ENCODE measurements at places on chromosomes 12 and 14.

GRCh38 chr12:29547151-29547632 lies 49.7 kb upstream of the OVCH1 start:
- no peak for DNase-seq

DNA sequence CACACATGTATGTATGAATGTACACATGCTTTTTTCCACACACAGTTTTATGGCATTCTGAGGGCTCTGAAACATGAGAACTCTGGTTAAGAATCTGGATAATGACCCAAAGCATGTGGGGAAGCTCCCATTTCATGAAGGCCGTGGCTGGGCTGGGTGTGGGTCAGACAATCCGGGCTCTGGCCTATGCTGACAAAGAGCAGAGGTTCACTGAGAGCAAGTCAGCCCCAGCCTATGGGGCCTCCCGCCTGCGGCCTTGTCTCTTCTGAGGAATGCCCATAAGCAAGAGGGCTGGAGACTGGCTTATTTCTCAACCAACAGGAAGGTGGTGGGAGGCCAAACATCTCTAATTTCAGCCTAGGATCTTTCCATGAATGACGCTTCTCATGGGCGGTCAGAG lies 8.5 kb downstream of the MYH6 start:
- no peak for DNase-seq

DNA sequence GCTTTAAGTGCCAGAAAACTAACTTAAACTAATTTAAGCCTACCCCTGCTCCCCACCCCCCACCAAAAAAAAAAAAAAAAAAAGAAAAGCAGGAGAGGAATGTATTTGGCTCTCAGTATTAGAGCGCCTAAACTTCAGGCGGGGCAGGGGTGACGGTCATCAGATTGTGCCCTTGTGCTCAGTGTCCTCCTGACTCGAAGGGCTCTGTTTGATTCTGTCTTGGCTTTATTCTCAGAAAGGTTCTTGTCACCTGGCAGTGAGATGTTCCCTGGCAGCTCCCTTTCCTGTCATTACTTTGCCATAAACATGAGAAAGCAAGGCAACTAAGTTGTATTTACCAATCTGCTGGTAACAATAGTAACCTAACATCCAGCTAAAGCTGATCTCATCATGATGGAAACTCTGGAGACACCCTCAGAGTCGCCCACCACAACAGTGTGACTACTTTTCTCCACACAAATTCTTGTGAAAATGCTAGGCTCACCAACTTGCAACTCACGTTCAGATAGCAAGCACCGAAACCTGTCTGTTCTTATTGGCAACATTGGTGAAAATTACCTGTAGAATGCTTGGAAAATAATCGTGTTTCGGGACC lies 39.0 kb upstream of the WNK1 start:
- no peak for DNase-seq

DNA sequence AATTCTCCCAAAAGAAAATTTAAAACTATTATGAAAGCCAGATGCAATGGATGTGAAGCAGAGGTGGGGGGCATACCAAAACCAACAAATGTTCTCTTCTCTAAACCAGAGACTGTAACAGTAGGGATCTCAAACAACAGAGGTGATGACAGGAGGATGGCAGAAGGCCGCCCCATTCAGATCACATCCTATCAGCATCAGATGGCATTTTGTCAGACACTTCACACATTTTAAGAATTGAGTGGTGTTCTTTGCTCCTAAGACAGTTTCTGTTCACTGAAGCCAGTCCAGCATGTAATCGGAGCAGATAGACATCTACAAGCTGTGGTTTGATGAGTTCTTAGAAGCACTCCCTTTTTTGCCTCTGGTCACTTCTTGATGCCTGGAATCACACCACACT lies 59.6 kb upstream of the SRRM4 start:
- no peak for DNase-seq

- no peak for DNase-seq
These were observed 157.7 kb upstream of the AVPR1A start for GRCh38 chr12:63308671-63309070.

DNA sequence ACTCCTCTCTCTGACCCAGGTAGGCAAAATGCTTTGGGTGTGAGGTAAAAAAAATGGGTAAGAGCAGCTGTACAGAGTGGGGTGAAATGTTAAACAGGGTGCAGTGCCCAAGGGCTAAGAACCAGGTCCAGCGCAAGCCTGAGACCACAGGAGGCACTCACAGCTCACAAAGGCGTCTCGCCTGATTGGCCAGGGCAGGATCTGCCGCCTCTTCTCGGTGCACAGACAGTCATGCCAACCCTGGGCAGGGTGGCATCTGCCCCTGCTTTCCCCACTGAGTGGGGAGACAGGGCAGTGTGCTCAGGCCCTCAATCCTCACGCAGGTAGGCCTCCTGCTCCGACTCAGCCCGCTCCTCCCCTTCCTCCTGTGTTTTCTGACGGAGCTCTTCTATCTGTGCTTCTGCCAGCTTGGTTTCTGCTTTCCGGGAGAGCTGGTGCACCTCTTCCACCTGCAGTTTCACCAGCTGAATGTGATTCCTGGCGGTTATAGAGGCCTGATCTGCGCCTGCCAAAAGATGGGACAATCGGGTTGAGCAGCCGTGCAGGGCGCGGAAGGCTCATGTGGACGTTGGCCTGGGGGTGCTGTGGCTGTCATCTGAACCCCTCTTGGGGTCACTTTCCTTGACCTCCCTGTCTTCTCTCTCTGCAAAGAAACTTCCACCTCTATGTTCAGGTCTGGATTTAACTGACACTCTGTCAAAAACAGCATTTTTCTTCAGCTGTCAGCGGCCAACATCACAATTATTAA lies 4.7 kb downstream of the B3GNT4 start:
- no peak for DNase-seq

DNA sequence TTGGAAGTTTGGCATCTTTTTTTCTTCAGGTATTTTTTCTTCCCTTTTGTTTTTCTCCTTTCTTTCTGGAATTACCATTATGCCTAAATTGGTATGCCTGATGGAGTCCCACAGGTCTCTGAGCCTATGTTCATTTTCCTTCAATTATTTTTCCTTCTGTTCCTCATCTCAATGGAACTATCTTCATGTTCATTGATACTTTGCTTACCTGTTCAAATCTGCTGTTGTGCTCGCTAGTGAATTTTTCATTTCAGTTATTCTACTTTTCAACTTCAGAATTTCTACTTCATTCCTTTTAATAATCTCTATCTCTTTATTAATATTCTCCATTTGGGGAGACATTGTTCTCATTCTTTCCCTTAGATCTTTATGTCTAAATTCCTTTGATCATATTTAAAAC lies 15.4 kb upstream of the USP30 start:
- DNase-seq: no peak

- no peak for DNase-seq
These were observed 327.2 kb downstream of the BTG1 start for GRCh38 chr12:91818227-91819131.

GRCh38 chr14:36367985-36368774 lies 47.7 kb upstream of the MBIP start:
- no peak for DNase-seq

DNA sequence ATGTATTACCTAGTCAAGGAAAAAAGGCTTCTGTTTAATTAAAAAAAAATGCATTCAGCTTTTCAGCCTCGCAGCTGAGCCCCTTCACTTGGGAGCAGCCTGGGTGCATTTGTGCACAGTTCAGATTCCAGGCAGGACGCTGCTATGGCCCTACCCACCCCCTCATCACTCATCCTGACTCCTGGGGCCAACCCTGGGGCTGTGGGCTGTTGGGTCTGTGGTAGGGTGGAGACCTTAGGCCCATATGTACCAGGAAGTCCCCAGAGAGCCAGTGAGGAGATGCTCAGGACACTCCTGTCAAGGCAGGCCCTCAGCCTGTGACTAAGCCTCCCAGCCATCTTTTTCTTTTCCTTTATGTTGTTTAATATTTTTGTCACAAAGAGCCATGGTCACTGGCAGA lies 9.3 kb upstream of the CDCA4 start:
- no peak for DNase-seq

GRCh38 chr12:67077617-67078016 lies 191.5 kb upstream of the CAND1 start:
- DNase-seq: no peak

- no peak for DNase-seq
These were observed 64.7 kb downstream of the PPP2R5E start for GRCh38 chr14:63478437-63478852.

GRCh38 chr12:26360062-26360461 lies 164.7 kb downstream of the SSPN start:
- DNase-seq: peak; percentile 31

GRCh38 chr14:86884498-86884897 lies 1108.5 kb downstream of the GALC start:
- DNase-seq: no peak

GRCh38 chr12:76084863-76085519 lies 506 bp upstream of the NAP1L1 start:
- peak; percentile 89 for DNase-seq

DNA sequence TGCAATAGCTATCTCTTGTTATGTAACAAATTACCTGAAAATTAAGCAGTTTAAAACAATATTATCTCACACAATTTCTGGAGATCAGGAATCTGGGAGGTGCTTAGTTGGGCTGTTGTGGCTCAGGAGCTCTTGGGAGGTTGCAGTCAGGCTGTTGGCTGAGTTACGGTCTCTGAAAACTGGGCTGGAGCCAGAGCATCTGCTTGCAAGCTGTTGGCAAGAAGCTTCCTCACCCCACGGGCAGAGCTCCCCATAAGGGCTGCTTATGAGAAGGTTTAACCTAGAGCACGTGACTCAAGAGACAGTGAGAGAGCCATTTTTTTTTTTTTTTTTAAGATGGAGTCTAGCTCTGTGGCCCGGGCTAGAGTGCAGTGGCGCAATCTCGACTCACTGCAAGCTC lies 346.8 kb downstream of the ATP23 start:
- no peak for DNase-seq

GRCh38 chr14:62269204-62269603 lies 507.0 kb downstream of the SNAPC1 start:
- no peak for DNase-seq

DNA sequence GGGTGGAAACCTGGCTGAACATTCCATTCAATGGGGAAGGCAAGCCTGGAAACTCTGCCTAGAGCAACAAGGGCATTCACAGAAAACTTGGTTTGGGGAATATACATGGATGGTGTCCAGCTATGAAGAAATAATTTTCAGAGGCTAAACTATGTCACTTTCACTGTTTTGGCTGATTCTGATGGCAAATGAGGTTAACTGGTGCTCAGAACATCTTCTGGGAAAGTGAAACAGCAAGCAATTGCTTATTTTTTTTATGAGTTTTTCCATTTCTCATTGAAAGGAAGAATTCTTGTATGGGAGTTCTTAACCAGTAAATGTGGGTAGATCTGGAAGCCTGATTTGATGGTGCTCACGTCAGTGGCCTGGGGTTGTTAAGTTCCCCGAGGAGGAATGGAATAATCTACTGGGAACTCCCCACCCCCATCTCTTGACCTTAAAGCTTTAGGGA lies 132.8 kb upstream of the BTG1 start:
- no peak for DNase-seq

DNA sequence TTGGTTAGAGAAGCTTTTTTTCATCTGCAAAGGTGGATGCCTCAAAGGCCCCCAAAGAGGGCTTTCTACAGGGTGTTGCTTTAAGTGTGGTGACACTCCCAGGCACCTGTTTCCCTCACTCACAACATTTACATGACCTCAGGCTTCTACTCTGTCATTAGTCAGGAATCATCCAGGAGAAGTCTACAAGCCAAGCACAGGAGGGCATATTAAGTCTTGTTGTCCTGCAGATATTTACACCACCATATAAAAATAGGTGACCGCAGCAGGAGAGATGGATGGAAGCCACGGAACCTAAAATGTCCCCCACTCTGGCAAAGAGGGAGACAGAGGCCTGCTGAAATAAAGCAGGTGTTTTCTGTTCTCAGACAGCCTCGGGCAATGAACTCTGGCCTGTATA lies 7.5 kb upstream of the DPF3 start:
- no peak for DNase-seq

DNA sequence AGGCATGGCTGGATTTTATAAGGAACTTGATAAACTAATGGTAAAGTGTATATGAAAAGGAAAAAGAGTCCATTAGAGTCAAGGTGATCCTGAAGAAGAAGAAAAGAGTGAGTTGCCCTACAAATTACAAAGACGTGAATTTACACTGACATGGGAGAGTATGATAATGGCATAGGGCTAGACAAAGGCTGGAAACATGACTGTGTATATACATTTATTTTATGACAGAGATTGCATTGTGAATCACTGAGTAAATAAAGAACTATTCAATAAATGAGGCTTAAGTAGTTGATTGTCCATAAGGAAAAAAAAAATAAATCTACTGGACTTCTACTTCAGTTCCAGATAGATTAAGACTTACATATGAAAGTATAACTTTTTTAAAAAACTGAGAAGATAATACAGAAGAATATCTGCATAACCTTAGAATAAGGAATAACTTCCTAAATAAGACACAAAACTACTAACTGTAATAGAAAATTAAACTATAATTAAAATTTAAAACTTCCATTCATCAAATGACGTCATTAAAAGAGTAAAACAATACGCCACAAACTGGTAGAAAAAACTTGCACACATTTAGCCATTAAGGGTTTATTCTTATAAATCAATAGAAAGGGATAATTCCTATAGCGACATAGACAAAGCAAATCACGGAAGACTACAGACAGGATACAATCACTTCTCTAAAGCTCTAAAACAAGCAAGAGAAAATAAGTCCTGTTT lies 278.5 kb downstream of the NOVA1 start:
- no peak for DNase-seq

GRCh38 chr12:49478949-49479664 lies 59.7 kb upstream of the KCNH3 start:
- no peak for DNase-seq

DNA sequence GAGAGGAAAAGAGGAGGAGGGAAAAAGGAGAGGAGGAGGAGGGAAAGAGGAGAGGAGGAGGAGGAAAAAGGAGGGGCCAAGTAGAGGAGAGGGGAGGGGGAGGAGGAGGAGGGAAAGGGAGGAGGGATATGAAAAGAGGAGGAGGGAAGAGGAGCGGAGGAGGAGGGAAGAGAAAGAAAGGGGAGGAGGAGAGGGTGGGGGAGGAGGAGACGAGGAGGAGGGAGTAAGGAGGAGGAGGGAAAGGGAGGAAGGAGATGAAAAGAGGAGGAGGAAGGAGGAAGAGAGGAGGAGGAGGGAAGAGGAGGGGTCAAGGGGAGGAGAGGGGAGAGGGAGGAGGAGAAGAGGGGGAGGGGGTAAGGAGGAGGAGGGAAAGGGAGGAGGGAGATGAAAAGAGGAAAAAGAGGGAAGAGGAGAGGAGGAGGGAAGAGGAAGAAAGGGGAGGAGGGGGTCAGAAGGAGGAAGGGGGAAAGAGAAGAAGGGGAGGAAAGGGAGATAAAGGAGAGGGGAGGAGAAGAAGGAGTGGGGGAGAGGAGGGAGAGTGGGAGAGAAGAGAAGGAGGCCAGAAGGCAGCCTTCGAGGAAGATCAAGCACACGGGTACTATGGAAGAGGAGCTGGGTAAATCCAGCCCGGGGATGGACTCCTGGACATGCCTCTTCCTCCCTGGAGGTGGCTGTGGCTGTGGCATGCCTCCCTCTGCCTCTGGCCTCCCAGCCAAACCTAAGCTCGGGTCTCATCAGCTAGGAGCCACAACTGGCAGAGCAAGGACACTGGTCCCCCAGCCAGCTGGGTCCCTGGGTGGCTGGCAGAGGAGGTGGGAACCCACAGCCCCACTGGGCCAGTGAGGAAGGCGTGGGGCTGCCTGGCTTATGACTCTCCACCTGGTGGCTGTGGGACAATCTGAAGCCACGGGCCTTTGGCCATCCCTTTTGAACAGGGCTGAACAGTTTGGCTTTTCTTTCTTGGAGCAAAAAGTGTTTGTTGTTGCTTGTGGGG lies 3.0 kb upstream of the CMKLR1 start:
- no peak for DNase-seq

Data from hippocampal formation (tissue), 2 donors.